ENCODE measurements at places on chromosomes 5 and 9.

DNA sequence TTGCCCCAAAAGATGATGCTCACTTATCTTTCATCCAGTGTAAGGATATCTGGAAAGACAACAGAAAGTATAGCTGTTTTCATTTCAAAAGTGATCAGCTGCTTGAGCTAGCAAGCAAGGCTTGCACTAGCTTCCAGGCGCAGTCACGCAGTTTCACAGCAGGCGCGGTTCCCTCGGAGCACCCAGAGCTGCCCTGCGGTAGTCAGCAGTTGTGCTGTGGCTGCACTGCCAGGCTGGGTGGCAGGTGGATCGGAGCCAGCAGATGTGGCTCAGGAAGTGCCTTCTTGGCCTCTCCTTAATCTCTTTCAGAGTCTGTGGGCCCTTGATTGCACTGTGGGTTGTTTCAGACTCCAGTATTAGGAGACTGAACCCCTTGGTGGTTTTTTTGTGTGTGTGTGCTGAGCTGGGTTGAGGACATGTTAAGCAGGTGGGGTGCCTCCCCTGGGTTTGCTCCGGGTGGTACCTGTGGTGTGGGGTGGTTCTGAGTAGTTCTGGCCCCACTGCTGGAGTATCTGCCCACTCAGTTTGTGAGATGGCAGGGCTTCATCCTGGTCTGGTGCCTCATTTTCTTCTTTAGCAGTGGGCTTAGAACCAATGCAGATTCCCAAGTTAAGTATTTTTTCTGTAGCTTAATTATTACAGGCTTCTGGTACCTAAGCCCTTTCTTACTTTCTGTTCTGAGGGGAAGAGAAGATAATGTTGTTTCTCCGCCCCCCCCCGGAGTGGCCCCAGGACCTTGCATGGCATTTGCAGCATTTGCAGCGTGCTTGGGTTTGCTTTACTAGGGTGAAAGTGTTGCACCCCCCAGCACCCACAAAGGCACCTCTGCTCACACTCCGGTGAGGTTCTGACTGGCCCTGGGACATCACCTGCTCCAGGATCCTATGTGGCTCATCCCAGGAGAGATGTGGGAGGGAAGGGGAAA, 16.4 kb downstream of the TENT4A start:
- peak; percentile 24 for DNase-seq

GRCh38 chr5:170080786-170081445, 24.8 kb upstream of the FOXI1 start:
- no peak for DNase-seq

- no peak for DNase-seq
Measured at GRCh38 chr5:532521-533242, 8.4 kb upstream of the SLC9A3 start.

DNA sequence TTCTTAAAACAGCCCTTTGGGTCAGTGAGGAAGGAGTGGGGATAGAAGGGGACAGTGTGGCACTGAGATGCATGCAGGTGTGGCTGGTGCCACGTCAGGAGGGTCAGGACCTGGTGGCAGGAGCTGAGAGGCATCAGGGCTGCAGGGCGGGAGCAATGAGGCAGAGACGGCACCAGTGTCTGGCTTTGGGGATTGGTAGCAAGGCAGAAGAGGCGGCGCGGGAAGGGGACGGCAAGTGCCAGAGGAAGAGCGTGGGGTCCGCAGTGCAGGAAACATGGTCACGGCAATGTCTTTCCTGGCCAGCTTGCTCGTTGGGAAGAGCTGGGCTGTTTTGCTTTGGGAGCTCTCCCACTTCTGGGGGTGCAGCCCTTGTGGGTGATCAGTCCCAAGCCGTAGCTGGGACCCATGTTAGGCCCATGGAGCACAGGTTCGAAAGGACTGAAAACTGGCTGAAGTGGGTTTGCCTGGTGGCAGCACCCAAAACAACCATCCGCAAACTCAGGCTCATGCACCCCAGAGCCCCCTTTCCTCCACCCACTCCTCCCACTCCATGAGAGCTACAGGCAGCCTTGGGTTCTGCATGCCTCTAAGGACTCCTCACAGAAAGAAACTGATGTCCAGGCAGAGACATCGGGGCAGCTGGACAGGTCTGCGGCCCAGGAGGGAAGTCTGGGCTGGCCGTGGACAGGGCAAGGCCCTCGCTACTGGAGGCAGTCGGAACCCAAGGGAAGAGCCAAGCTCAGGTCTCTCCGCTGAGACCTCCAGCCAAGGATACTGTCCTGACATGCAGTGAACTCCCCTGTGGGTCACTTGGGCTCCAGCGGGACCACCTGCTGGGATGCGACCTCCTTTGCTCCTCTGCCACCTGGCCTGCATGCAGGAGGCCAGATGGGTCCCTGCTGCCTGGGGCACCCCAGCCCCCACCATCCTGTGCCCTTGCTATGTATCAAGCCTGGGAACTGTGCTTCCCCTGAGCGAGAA, 104.4 kb downstream of the ZNF354C start:
- no peak for DNase-seq

DNA sequence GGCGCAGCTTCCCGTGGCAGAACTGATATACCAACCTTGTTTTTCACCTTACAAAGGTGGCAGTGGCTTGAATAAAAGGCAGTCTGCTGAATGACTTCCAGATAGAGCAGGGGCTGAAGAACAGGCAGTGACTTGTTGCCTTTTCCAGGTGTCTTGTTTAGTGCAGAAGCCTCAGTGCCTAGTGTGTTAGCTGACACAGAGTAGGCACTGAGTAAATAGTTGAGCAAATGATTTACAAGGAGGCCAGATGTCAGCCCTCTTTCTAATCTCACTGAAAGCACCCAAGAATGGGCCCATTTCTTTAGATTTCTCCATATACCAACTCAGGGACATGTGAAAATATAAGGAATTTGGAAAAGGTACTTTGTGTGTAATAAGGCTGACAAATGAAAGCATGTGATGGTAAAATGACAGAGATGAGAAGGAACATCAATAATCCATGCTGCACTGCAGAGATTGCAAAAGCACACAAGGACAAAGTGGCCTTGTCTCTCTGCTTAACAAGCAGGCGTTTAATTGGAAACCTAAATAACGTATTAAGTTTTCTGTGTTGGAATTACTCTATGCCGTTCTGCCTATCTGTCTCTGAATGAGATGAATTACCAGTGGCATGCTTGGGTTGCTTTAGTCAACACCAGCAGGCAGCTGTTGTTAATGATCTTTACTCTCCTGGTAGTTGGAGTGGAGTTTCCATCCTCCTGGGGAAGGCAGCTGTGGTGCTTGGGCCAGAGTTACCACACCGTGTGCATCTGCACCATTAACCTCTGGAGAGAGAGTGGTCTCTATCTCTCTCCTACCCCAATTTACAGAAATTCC, 360.1 kb upstream of the C9orf72 start:
- no peak for DNase-seq

DNA sequence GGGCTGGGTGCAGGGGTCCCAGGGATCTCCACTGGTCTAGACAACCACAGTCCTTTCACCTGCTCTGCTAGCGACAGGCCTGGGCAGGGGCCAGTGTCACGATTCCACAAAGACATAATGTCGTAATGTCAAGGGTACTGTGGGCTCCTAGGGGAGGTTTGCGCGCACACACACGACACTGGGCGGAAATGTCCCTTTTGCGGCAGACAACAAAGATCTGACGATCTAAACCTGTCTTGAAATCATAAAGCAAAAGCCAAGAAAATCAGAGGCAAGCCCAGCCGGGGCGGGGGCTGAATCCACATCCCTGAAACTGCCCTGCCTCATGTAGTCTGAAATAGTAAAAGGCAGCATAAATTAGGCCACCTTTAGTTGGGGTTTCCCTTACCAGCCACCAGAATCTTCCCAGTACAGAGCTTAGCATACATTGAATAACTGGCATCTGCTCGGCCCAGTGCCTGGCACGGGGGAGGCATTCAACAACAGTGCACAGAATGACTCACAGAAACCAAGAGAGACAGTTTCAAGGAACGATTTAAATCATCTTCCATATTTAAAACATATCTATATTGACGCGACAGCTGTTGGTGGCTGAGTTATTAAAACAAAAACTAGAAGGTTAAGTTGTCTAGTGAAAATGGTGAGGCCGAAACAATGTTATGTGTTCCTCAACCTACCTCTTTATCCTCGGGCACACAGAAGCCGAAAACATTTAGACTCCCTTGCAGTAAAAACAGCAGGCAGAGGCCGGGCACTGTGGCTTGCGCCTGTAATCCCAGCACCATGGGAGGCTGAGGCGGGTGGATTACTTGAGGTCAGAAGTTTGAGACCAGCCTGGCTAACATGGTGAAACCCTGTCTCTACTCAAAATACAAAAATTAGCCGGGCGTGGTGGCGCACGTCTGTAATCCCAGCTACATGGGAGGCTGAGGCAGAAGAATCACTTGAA, 151.0 kb downstream of the MYO10 start:
- no peak for DNase-seq

- DNase-seq = no peak
Measured at GRCh38 chr9:98935071-98935505, 8.6 kb upstream of the COL15A1 start.

DNA sequence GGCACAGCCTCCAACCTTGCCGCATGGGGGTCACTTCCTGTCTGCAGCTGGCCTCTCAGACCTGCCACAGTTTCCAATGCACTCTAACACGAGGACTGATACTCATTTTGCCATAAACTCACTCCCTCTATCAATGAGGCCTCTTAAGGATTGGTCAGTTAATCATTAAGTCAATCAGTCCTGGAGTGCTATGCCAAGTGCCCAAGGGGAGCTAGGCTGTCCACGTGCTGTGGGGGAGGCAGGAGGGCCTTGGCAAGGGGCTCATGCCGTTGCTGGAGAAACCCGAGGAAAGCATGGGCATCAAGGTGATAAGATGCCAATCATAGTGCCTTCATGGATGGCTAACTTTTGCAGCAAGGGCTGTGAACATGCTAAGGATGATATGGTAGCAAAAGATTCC, 1.7 kb upstream of the ALDH1B1 start:
- DNase-seq = no peak

DNA sequence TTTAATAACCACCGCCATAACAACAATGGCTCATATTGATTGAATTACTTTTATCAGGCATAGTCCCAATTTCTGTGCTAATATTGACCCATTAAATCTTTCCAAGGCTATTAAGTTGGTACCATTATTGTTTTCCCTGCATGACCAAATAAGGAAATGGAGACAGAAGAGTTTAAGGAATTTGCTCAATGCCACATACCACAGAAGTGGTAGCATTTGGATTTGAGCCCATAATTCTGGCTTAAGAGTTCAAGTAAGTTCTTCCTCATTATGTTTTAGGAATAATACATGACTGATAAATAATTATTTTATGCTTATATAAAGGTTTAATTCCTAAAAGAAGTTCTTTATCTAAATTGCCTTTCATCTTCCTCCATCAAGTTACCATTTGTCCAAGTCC, 43.4 kb upstream of the HAPLN1 start:
- DNase-seq = no peak

DNA sequence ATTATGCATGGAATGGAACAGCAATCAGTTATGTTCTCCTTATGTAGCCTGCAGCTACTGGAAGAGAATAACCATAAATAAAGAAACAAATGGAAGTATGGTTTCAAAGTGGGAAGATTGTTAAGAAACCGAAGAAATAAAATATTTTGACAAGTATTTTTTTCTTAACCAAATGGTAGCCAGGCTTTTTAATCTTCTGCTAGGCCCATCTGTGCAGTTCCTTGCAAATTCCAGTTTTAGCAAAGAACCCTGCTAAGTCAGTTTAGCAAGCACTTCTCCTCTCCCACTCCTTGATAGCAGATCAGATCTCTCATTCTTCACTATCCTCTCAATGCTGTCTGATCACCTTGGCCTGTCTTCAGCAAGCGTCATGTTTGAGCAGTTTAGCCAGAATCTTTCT, 111.1 kb upstream of the PRDM9 start:
- DNase-seq = no peak

All from T follicular helper cell (primary cell).